ENCODE measurements at places on chromosomes 5 and 9. TPM values are rescaled to one million over a fixed set of nuclear protein-coding genes. Genes with fewer than 3 reads are reported as not detected.
A peak's percentile ranks its signal among the peaks of the same experiment; 100 is the strongest.

The DNM1 gene
- total RNA-seq = 1.4 TPM

The LPAR1 gene
- 0.12 TPM for total RNA-seq

The GRM6 gene
- not detected for total RNA-seq

The ORM1 gene
- total RNA-seq = not detected

The DAB2 gene
- 2.9 TPM for total RNA-seq

The INSL4 gene
- not detected for total RNA-seq

The IDNK gene
- 10.1 TPM for total RNA-seq

The NSG2 gene
- total RNA-seq = not detected

The SARDH gene
- 19.3 TPM for total RNA-seq

The PALM2AKAP2 gene
- not detected for total RNA-seq

GRCh38 chr9:4550777-4551484 lies 60.7 kb downstream of the SLC1A1 start:
- peak; percentile 24 for DNase-seq
- H3K27me3 ChIP-seq = no peaks in the 10 kb centered on the region
- H3K36me3 ChIP-seq = no peaks in the 10 kb centered on the region
- H3K4me3 ChIP-seq = no peak overlapping the region
- peaks cover 49% of the 10 kb centered on the region for H3K4me1 ChIP-seq
- no peak overlapping the region for H3K27ac ChIP-seq

GRCh38 chr9:128638580-128638979 lies 18.1 kb downstream of the DYNC2I2 start:
- H3K27ac ChIP-seq = no peak overlapping the region
- no peaks in the 10 kb centered on the region for H3K36me3 ChIP-seq
- no peak for DNase-seq
- H3K4me3 ChIP-seq = no peak overlapping the region
- no peaks in the 10 kb centered on the region for H3K27me3 ChIP-seq

GRCh38 chr9:126775926-126776325 lies 28.9 kb upstream of the ZBTB43 start:
- no peak for DNase-seq
- H3K27me3 ChIP-seq = no peaks in the 10 kb centered on the region
- no peaks in the 10 kb centered on the region for H3K36me3 ChIP-seq
- no peak overlapping the region for H3K4me3 ChIP-seq
- H3K27ac ChIP-seq = no peak overlapping the region

DNA sequence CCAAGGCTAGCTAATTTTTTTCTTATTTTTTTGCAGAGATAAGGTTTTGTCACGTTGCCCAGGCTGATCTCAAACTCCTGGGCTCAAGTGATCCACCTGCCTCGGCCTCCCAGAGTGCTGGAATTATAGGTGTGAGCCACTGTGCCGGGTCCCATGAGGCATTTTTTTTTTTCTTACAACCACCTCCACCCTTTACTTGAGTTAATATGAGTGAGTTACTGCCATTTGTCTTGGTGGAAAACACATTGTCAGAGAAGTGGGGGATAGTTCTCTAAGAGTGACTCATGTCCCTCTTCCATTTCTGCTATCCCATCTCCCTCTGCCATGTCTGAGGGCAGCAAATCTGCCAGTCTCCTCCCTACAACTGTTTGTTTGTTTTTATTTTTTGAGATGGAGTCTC lies 163.4 kb upstream of the CLINT1 start:
- H3K4me1 ChIP-seq = no peaks in the 10 kb centered on the region
- no peak overlapping the region for H3K27ac ChIP-seq
- H3K4me3 ChIP-seq = no peak overlapping the region

DNA sequence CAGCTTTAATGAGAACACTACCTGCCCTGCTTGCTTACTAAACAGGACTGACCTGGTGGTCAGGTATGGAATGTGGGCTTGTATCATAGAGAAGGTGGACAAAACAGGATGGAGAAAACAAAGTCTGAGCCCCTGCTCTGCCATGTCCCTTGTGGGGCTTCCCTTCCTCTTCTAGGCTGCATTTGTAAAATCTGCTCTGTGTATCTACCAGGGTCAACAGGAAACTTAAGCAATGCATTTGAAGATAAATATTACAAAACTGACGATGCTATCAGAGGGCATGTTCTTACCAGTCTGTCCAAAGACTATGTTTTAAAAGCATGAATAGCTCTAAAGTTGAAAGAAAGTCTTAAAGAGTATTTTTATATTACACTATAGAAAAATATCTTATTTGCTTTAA lies 228.7 kb downstream of the DCP2 start:
- no peaks in the 10 kb centered on the region for H3K27me3 ChIP-seq
- no peak overlapping the region for H3K27ac ChIP-seq
- no peaks in the 10 kb centered on the region for H3K36me3 ChIP-seq
- DNase-seq = no peak
- no peak overlapping the region for H3K4me3 ChIP-seq

GRCh38 chr9:81565609-81566008 lies 123.7 kb downstream of the TLE1 start:
- no peaks in the 10 kb centered on the region for H3K36me3 ChIP-seq
- no peak overlapping the region for H3K27ac ChIP-seq
- no peaks in the 10 kb centered on the region for H3K27me3 ChIP-seq
- no peak for DNase-seq
- H3K4me1 ChIP-seq = no peaks in the 10 kb centered on the region

- no peak for DNase-seq
- no peaks in the 10 kb centered on the region for H3K4me1 ChIP-seq
- H3K27ac ChIP-seq = no peak overlapping the region
- H3K36me3 ChIP-seq = no peaks in the 10 kb centered on the region
- no peaks in the 10 kb centered on the region for H3K27me3 ChIP-seq
- no peak overlapping the region for H3K4me3 ChIP-seq
These were observed 149.9 kb downstream of the ISOC1 start for GRCh38 chr5:129244478-129244877.

GRCh38 chr5:177133853-177134696 lies 502 bp downstream of the NSD1 start:
- H3K36me3 ChIP-seq = peaks cover 4% of the 10 kb centered on the region
- peak; percentile 53 for DNase-seq
- H3K4me1 ChIP-seq = peaks cover 58% of the 10 kb centered on the region
- H3K4me3 ChIP-seq = peak overlapping the region; percentile 67

DNA sequence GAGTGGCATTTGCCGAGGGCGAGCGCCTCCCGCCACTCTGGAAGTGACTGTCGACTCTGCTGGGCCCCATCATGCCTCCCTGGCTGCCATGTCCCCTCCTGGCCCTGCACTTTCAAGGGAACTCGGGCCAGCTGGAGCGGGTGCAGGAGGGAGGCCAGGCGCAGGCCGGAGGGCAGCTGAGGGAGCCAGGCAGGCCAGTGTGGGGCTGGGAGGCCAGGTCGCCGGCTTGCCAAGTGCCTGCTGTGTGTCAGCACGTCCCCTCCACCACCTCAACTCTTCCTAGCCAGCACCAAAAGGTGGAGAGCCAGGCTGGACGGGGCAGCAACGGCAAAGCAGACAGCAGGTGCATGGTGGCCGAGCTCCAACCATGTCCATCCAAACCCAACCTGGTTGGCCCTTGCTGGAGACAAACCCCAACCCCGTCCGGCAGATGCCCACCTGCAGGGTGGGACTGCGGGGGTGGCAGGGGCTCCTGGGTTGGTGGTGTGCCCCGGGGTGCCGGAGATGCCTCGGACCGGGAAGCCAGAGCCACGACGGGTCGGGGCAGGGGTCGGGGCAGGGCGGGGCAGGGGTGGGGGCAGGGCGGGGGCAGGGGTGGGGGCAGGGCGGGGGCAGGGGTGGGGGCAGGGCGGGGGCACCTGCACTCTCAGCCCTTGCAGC lies 36.5 kb upstream of the EGFL7 start:
- H3K4me3 ChIP-seq = no peak overlapping the region
- no peak overlapping the region for H3K27ac ChIP-seq

GRCh38 chr5:36060420-36060887 lies 6.2 kb downstream of the UGT3A2 start:
- DNase-seq = no peak
- H3K36me3 ChIP-seq = no peaks in the 10 kb centered on the region
- no peak overlapping the region for H3K4me3 ChIP-seq
- H3K27ac ChIP-seq = no peak overlapping the region

GRCh38 chr5:38697013-38697412 lies 140.6 kb upstream of the LIFR start:
- no peaks in the 10 kb centered on the region for H3K27me3 ChIP-seq
- H3K27ac ChIP-seq = no peak overlapping the region
- no peak overlapping the region for H3K4me3 ChIP-seq
- H3K36me3 ChIP-seq = no peaks in the 10 kb centered on the region
- DNase-seq = no peak

GRCh38 chr5:111243318-111243717 lies 19.1 kb downstream of the CAMK4 start:
- H3K4me3 ChIP-seq = no peak overlapping the region
- H3K27ac ChIP-seq = no peak overlapping the region
- no peaks in the 10 kb centered on the region for H3K27me3 ChIP-seq

- no peaks in the 10 kb centered on the region for H3K36me3 ChIP-seq
- no peaks in the 10 kb centered on the region for H3K27me3 ChIP-seq
- peaks cover 99% of the 10 kb centered on the region for H3K4me1 ChIP-seq
- DNase-seq = no peak
- H3K4me3 ChIP-seq = no peak overlapping the region
These were observed 129.7 kb upstream of the MAP3K1 start for GRCh38 chr5:56685503-56686217.

- peak overlapping the region; percentile 99 for H3K27ac ChIP-seq
- H3K4me1 ChIP-seq = peaks cover 89% of the 10 kb centered on the region
- peaks cover 6% of the 10 kb centered on the region for H3K36me3 ChIP-seq
- no peaks in the 10 kb centered on the region for H3K27me3 ChIP-seq
These were observed 1.6 kb upstream of the TNIP1 start for GRCh38 chr5:151082282-151082902.

- no peak overlapping the region for H3K27ac ChIP-seq
- H3K27me3 ChIP-seq = no peaks in the 10 kb centered on the region
- H3K4me1 ChIP-seq = no peaks in the 10 kb centered on the region
- no peak overlapping the region for H3K4me3 ChIP-seq
- no peak for DNase-seq
These were observed 373.4 kb upstream of the CTNND2 start for GRCh38 chr5:12277504-12278192.

DNA sequence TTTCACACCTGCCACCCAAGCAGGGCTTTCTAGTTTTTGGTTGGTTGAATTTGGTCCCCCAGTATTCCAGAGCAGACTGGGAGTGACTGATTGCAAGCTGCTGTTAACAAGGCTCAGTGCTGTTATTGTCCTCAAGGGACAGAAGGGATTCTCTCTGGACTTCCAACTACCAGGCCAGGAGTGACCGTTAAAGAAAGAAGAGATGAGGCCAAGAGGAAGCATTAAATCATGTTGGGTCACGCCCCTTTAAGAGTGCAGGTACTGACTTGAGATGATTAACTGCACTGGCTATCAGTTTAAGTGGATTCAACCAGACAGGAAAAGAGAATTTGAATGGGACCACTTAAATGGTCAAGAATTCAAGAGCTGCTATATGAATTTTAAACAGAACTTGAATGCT lies 220.8 kb upstream of the PCSK5 start:
- no peak overlapping the region for H3K4me3 ChIP-seq
- no peaks in the 10 kb centered on the region for H3K4me1 ChIP-seq
- DNase-seq = no peak
- no peak overlapping the region for H3K27ac ChIP-seq
- no peaks in the 10 kb centered on the region for H3K27me3 ChIP-seq
- no peaks in the 10 kb centered on the region for H3K36me3 ChIP-seq

- H3K36me3 ChIP-seq = no peaks in the 10 kb centered on the region
- no peaks in the 10 kb centered on the region for H3K4me1 ChIP-seq
- no peaks in the 10 kb centered on the region for H3K27me3 ChIP-seq
- DNase-seq = no peak
- H3K27ac ChIP-seq = no peak overlapping the region
These were observed 23.8 kb downstream of the LOX start for GRCh38 chr5:122054266-122054665.

DNA sequence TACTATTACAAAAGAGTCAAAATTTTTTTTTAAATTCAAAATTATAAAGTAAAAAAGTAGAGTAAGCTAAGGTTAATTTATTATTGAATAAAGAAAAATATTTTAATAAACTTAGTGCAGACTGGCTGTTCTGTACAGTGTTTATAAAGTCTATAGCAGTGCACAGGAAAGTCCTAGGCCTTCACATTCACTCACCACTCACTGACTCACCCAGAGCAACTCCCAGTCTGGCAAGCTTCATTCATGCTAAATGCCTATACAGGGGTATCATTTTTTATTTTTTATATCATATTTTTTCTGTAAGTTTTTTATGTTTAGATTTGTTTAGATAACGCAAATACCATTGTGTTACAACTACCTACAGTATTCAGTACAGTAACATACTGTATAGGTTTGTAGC lies 700.7 kb upstream of the GRAMD2B start:
- no peaks in the 10 kb centered on the region for H3K27me3 ChIP-seq
- no peaks in the 10 kb centered on the region for H3K36me3 ChIP-seq
- H3K4me1 ChIP-seq = no peaks in the 10 kb centered on the region

DNA sequence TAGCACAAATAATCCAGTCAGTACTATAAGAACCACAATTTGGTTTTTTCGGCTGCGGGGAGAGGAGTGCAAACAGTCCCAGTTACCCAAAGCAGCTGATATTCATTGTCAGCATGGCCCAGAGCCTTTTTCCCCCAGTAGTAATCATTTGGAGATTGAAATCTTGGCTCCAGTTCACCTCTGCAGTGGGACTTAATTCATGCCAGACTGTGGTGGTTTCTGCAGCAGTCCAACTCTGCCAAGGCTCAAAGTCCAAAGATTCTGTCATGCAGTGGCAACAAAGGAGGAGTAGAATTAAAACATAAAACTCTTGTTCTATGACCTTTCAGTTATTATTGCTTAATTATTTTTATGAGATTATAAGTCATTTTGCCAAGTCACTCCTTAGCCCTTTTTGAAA lies 25.0 kb upstream of the TRIM36 start:
- H3K27ac ChIP-seq = no peak overlapping the region
- H3K27me3 ChIP-seq = no peaks in the 10 kb centered on the region
- H3K36me3 ChIP-seq = no peaks in the 10 kb centered on the region
- DNase-seq = no peak
- no peak overlapping the region for H3K4me3 ChIP-seq

GRCh38 chr5:140213370-140213983 lies 38.5 kb downstream of the CYSTM1 start:
- no peaks in the 10 kb centered on the region for H3K4me1 ChIP-seq
- H3K36me3 ChIP-seq = no peaks in the 10 kb centered on the region
- no peaks in the 10 kb centered on the region for H3K27me3 ChIP-seq

DNA sequence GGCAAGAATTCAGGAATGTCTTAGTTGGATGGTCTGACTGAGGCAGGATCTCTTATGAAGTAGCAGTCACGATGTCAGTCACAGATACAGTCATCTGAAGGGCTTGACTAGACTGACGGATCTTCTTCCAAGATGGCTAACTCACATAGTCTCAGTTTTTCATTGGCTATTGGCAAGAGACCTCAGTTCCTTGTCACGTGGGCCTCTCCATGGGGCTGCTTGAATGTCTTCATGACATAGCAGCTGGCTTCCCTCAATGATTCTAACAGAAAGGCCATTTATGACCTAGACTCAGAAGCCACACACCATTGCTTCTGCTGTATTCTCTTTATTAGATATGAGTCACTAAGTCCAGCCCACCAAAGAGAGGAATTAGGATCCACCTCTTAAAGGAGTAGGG lies 4.7 kb downstream of the APC start:
- no peak for DNase-seq

DNA sequence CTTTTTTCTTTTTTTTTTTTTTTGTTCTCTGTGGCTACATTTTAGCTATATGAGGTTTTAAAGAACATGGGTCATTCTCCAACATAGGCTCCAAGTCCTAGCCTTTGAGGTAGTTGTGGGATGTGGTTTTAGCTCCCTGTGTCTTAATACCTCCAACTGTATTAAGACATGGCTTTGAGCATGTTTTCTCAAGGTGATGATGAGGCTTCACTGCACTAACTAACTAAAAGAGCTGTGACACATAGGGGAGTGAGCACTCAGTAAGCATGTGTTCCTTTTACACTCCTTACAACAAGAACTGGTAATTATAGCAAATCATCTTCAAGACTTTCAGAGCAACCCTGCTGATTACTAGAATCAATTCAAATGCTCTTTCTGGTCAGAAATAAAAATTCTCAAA lies 333.6 kb upstream of the CCNH start:
- no peaks in the 10 kb centered on the region for H3K27me3 ChIP-seq
- H3K4me1 ChIP-seq = no peaks in the 10 kb centered on the region
- H3K27ac ChIP-seq = no peak overlapping the region
- DNase-seq = no peak
- no peak overlapping the region for H3K4me3 ChIP-seq

All from CD4-positive, alpha-beta memory T cell (primary cell).